Stimulated activated CD4-positive, alpha-beta T cell treated with anti-CD3 and anti-CD28 coated beads, TNF-alpha, amount 100 ng/mL, for 4 hours (primary cell): ENCODE measurements at places on chromosomes 1 and 21.

DNA sequence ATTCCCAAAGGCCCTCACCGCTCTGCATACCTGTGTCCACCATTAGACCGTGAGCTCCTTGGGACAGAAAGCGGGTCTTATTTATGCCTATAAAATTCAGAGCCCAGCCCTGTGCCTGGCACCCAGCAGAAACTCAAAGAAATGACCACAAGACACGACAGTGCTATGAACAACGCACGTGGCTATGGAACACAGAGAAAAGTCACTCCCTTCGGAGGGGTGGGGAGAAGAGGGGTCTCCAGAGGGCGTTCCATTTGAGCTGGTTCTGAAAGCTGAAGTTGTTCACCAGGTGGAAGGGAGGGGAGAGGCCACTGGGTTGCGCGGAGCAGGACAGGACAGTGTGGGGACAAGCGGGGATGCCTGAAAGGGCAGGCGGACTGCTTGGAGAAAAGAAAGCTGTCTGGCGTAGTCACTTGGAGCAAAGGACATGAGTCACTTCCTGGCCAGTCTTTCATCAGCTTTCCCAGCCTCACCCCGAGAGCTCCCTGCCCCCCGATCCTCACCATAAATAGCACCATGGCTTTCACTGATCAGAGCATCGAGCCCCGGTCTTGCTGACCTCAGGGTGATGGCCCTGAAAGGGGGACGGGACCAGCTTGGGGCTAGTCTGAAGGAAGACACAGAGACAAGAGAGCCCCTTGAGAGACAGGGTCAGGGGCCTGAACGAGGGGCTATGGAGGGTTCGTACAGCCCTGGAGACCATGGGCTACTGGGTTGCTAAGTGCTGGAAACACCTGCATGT, 28.5 kb downstream of the ECE1 start:
- DNase-seq, result no peak

DNA sequence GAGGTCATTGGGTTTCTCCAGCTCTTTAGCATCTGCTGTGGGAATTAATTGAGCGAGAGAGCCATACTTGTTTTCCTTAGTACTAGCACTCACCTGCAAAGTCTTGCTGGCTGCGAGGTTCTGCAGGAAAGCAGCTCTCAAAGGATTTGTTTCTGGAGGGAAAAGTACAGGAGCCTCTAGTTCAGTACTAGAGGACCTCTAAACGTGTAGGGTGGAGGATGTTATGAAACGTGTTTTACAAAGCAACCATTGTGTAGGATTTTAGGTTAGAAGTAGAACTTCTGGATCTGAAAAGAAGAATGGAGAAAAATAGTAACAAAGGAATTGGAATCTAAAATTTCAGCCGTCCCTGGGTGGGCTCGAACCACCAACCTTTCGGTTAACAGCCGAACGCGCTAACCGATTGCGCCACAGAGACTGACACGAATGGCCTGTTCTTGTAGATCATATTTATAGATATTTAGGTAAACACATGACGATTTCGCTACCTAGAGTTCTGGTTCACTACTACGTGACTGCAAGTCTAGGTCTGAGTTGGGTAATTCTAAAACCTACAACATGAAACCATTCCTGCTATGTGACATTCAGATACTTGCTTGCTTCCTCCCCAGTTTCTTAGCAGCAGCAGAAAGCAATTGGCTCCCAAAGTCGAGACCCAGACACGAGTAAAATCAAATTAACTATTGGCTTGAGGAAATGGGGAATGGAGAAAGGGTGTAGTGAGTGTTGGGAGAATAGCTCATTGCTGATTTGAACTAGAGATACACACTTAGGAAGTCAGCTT, 60.2 kb upstream of the CFAP126 start:
- DNase-seq, result no peak

GRCh38 chr1:230753586-230754251, 6.5 kb downstream of the CAPN9 start:
- no peak for DNase-seq

GRCh38 chr1:216015116-216015515, 408.1 kb downstream of the USH2A start:
- no peak for DNase-seq

DNA sequence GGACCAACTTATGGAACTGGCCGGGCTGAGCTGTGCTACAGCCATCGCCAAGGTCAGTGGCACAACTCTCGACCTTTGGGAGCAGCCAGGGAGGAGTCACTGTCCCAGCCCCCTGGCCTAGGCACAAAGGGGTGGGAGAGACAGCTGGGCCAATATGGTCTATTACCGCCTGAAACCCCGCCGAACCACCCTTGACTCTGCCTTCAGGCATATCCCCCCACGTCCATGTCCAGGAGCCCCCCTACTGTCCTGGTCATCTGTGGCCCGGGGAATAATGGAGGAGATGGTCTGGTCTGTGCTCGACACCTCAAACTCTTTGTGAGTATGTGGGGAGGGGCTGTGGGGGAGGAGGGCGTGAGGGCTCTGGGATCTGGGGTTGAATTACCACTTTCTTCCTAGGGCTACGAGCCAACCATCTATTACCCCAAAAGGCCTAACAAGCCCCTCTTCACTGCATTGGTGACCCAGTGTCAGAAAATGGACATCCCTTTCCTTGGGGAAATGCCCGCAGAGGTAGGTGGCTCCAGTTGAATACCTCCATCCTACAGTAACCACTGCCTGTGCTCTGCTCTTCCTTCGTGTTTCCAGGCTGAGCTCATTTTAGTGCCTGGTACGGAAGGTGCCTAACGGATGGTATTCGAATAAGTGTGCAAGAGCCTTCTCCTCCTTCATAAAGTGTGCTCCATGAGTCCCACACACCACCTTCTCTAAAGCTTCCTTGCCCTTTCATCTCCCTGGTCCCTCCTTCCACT, 758 bp downstream of the NAXE start:
- DNase-seq, result no peak

GRCh38 chr1:151881479-151881878, 27.8 kb downstream of the THEM4 start:
- no peak for DNase-seq

DNA sequence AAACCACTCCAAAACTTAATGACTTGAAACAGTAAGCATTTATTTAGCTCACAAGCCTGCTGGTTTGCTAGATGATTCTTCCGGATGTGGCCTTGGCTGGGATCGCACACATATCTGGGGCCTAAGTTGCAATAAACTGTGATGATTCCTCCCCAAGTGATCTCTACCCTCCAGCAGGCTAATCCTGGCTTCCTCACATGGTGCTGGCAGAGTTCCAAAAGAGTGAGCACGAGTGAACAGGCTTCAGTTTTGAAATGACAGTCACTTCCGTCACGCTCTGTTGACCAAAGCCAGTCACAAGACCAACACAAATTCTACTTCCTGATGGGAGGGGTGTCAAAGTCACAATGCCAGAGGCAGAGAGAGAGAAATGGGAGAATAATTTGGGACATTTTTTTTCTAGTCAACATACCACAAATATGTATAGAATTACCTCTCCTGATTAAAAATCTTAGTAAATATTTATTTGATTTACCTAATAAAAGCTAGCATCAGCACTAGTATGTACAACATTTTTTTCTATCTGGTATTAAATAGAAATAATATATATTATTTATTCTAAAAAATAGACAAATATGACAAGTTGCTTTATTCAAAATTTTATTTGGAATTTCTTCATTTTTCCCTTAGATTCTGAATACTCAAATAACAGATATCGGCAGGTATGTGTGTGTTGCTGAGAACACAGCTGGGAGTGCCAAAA, 292.7 kb downstream of the TPR start:
- DNase-seq, result no peak

- no peak for DNase-seq
These were observed 221.8 kb upstream of the PLXNA2 start for GRCh38 chr1:208465786-208466590.

DNA sequence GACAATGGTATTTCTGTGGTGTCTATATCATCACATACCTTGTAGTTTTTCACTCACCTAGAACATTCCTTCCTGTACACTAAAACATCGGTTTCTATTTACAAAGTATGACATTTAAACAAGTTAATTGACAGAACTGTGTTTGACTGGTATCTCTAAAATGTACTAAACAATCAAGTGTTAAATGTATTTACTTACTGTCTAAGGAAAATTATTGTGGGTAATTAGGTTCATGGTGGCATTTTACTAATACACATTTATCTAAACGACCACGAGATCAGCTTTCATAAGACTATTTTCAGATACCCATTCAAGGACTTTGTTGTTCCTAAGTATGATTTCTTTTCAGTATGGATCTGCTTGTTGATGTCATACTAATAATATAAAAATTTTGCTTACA, 115.2 kb downstream of the ADGRL2 start:
- no peak for DNase-seq

GRCh38 chr21:42089665-42090310, 18.7 kb downstream of the UMODL1 start:
- no peak for DNase-seq

DNA sequence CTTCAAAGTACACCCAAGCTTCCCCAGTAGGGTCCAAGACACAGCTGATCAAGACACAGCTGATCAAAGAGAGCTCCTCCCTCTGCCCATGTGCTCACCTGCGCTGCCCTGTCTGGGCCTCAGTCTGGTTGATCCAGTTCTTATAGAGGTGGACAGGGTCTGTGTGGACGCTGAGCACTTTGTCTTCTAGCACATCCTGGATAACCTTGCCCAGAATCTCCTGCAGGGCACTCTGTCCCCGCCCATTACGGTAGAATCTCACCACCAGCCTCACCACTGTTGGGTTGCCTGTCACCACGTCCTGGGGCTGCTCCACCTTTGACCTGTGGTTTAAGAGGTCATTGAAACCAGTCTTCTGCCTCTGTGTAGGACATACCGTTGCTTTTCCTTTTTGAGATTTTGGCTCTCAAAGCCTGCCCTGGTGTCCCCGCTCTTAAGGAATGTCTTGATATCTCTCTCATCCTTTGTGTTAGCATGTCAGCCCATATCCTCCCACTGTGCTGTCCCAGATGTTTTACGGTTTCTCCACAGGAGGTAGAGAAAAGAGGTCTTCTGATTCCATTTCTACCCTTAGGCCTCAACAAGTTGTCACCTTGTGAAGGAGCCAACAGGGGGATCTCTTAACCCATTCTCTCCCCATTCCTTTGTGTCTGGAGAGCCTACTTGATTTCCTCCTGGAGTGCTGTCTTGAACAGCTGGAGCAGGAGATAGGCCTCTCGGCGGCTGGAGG, 33.5 kb downstream of the IQGAP3 start:
- no peak for DNase-seq

DNA sequence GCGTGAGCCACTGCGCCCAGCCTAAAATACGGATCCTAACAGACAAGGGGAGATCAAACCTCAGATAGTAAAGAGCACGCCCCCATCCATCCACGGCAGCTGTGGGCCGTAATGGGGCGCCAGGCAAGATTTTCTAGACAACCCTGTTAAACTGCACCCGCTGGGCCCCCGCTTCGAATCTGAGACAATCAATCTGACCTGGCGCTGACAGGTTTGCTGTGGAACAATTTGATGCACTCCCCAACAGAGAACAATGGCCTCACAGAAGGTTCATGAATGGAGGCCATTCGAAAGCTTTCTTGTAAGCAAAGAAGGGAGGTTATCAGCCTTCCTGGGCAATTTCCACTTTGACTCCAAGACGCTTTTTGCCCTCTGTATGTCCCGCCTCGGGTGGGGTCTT, 30.5 kb downstream of the CLSTN1 start:
- DNase-seq, result no peak

GRCh38 chr1:239963856-239964255, 127.8 kb upstream of the FMN2 start:
- no peak for DNase-seq

- DNase-seq, result no peak
These were observed 24.6 kb upstream of the NEK7 start for GRCh38 chr1:198132060-198132781.

DNA sequence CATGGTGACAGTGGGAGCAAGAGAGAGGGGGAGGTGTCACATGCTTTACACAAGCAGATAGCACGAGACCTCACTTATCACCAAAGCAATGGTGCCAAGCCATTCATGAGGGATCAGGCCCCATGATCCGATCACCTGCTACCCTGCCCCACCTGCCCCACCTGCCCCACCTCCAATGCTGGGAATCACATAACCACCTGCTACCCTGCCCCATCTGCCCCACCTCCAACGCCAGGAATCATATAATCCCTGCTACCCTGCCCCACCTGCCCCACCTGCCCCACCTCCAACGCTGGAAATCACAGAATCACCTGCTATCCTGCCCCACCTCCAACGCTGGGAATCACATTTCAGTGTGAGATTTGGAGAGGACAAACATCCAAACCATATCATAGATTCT, 10.6 kb upstream of the AIRE start:
- DNase-seq, result no peak

DNA sequence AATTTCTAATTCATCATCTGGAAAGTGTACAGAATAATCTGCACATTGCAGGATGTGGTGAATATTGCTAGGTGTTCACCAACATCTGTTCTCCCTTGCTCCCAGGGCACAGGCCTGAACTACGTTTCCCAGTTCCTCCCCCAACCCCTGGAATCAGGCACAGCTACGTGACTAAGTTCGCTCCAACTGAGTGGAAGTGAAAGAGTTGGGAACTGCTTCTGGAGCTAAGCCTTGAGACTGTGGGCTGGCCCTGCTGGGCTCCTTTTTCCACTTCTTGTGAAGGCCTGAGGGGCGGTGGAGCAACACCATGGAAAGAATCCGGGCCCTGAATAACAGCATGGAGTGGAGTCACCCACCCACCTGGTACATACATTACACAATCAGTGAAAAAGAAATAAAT, 534.6 kb downstream of the SMYD3 start:
- DNase-seq, result no peak

- no peak for DNase-seq
These were observed 17.1 kb downstream of the FBLIM1 start for GRCh38 chr1:15775706-15776105.

- DNase-seq, result no peak
These were observed 7.7 kb downstream of the TRIM11 start for GRCh38 chr1:228398741-228399461.

- no peak for DNase-seq
These were observed 798 bp downstream of the PMF1 start for GRCh38 chr1:156213644-156213966.

DNA sequence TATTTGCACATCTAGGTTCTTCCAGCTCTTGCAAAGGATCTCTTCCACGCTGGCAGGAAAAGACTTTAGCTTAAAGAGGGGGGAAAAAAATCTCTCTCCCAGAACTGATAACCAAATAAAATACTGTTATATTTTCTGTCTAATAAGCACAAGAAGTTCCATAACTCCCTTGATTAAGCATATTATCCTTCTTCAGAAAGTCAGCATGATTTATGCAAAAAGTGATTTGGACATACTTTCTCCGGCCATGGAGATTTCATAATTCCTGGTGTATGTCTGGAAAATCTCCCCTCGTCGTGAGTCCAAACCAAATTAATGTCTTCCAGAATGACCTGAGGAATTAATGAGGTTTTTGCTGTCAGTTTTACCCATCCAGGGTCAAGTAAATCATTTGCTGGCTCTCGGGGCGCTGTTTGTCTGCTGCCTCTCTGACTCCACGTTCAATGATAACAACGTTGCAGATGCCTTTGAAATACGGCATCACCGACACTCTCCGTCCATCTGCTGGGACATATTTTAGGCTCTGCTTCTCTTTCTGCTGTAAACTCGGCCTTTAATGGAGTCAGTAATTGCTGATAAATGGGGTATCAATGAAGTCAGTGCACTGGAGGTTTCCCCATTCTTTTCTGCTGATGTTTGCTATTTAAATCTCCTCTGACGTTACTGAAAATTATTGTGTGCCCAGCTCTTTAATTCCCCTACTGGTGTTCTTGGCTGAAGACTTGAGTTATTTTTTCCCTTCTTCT, 112.9 kb downstream of the HLX start:
- no peak for DNase-seq

- no peak for DNase-seq
These were observed 587.2 kb upstream of the ZRANB2 start for GRCh38 chr1:71668065-71668464.
